Aorta (tissue), 5 donors: ENCODE measurements at places on chromosomes 2 and 18. TPM values are rescaled to one million over a fixed set of nuclear protein-coding genes. Genes with fewer than 3 reads are reported as not detected.

The ZNF397 gene
- total RNA-seq, result 32.8 TPM

The TTC32 gene
- total RNA-seq, result 17.9 TPM

The SCN7A gene
- 3.6 TPM for total RNA-seq

The TMEM37 gene
- total RNA-seq, result 5.2 TPM

The POTEJ gene
- not detected for total RNA-seq

The SATB2 gene
- 14.5 TPM for total RNA-seq

- DNase-seq, result no peak
- H3K4me1 ChIP-seq, result no peaks in the 10 kb centered on the region
- H3K4me3 ChIP-seq, result no peak overlapping the region
- H3K27me3 ChIP-seq, result no peaks in the 10 kb centered on the region
- no peaks in the 10 kb centered on the region for H3K36me3 ChIP-seq
Observed at GRCh38 chr18:22271030-22271429, 101.6 kb downstream of the GATA6 start.

- no peak overlapping the region for H3K27ac ChIP-seq
- no peaks in the 10 kb centered on the region for H3K27me3 ChIP-seq
- no peaks in the 10 kb centered on the region for H3K4me1 ChIP-seq
- no peak overlapping the region for H3K4me3 ChIP-seq
- no peak for DNase-seq
Observed at GRCh38 chr18:14074187-14074586, 58.0 kb downstream of the ZNF519 start.

DNA sequence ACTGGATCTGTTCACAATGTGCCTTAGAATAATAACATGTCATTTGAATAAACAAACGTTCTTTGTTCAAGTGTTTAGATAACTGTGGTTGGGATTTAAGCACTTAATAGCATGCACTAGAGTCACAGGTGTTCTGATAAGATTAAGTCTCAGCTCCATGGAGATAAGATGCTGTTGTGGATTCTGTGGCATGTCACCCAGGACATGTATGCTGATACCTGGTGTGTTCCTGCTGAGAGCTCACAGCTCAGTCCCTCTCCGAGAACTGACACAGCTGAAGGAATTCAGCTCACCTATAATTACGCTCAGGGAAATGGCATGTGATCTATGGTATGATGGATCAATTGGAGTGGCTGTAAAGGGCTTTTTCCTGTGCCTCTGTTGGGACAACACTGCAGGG is 75.4 kb upstream of the ST6GAL2 start:
- no peaks in the 10 kb centered on the region for H3K36me3 ChIP-seq
- DNase-seq, result no peak
- H3K27ac ChIP-seq, result no peak overlapping the region
- H3K4me1 ChIP-seq, result peaks cover 2% of the 10 kb centered on the region

- no peaks in the 10 kb centered on the region for H3K4me1 ChIP-seq
- H3K27ac ChIP-seq, result no peak overlapping the region
- H3K36me3 ChIP-seq, result no peaks in the 10 kb centered on the region
- H3K4me3 ChIP-seq, result no peak overlapping the region
- no peaks in the 10 kb centered on the region for H3K27me3 ChIP-seq
Observed at GRCh38 chr2:241796209-241796608, 12.8 kb upstream of the NEU4 start.

DNA sequence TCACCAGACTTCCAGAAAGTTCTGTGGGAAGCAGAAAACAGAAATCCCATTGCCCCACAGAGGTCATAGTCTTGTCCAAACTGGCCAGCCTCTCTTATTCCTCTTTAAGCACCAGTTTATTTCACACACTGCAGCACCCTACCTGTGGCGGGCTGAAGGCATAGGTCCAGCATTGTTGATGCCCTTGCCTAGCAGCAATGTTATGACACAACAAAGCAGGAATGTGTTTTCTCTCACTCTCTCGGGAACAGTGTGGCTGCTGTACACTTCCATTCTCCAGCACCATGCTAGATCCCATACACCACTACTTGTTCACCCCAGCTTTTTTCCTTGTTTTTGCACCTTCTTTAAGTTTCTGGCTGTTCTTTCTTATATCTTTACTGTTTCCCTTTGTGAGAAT is 181.6 kb downstream of the DNAH6 start:
- no peak overlapping the region for H3K27ac ChIP-seq
- H3K4me3 ChIP-seq, result no peak overlapping the region
- no peaks in the 10 kb centered on the region for H3K27me3 ChIP-seq
- DNase-seq, result no peak

DNA sequence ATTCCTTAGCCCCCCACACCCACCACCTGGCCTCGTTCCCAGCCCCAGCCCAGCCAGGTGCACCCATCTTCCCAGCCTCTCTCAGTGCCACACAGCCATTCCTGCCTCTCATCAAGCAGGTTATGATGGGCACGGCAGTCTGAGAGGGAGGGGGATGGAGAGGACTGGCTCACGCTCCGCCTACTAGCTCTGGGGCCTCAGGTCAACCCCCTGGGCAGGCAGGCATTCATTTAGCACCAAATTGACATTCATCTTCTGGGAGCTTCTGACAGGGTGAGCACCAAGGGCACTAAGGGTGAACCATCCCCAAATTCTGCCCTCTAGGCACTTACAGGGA is 66.2 kb upstream of the FOSL2 start:
- no peak overlapping the region for H3K4me3 ChIP-seq
- H3K36me3 ChIP-seq, result no peaks in the 10 kb centered on the region
- H3K27ac ChIP-seq, result no peak overlapping the region
- DNase-seq, result no peak

DNA sequence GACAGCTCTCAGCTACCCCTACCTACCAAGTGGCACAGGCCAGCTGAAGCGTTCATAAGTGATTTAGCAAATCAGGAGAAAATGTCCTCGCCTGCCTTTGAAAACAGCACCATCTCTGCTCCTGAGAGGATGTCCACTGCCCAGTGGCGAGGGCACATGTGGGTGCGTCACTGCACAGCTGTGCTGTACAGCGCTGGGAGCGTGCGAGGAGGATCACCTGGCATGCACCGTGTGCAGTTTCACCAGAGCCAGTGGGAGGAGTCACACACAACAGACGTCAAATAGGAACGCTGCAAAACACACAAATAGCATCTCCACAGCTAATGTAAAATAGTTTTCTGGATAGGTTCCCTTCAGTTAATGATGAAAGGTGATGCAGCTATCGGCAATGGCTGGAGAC is 154.1 kb downstream of the HDAC4 start:
- no peaks in the 10 kb centered on the region for H3K36me3 ChIP-seq
- H3K27ac ChIP-seq, result no peak overlapping the region
- no peak for DNase-seq

GRCh38 chr18:650428-650858 is 7.0 kb upstream of the TYMS start:
- H3K4me3 ChIP-seq, result no peak overlapping the region
- DNase-seq, result no peak
- no peaks in the 10 kb centered on the region for H3K36me3 ChIP-seq
- no peaks in the 10 kb centered on the region for H3K4me1 ChIP-seq
- H3K27me3 ChIP-seq, result peaks cover 2% of the 10 kb centered on the region

DNA sequence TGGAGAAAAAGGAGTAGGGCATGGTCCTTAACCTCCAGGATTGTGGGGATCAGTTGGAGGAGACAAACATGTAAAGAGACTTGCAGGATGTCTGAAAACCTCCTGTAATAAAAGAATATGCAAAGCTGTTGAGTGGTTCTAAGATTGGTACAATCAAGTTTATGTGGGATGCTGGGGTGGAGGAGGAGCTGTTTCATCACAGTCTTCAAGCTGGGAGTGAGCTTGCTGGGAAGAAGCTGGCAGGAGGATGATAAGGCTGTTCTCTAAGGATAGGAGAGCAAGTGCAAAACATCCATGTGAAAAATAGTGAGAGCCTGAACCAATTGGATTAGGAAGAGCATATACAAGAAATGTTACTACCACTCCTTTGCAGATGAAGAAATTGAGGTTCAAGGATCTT is 161.9 kb upstream of the CRIM1 start:
- no peak for DNase-seq
- no peaks in the 10 kb centered on the region for H3K36me3 ChIP-seq
- no peak overlapping the region for H3K27ac ChIP-seq

DNA sequence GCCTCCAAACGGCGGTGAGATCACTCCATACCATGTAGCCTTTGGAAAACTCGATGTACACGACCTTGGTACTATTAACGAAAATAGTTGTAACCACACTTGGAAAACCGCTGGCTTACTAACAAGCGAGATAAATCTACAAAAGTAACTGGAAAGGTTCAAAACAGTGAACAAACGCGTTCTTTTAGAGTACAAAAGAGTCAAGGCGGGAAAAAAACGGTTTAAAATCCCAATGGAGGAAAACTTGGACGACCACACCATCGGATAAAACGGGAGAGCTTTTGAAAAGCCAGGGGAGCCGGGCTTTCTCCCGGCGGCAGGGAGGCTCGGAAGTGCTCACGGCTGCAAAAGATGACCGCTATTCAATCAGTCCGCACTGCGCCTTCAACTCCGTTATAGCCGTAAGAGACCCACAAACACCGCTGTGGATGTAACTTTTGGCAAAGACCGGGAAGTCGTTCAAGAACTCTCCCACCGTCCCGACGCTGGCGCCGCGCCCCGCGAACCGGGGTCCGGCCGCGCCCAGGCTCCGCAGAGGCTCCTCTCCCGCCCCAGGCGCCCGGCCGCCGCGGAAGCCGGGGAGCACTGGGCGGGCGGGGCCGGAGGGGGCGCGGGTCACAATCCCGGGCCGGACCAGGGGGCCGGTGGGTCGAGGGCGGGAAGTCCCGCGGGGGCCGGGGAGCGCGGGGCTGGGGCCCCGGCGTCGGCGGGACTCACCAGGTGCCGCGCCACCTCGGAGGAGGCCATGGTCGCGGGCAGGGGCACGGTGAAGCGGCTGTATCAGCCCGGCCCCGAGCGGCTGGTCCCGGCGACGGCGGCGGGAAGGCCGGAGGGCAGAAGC is 465 bp downstream of the SEPTIN10 start:
- peak overlapping the region; percentile 92 for H3K27ac ChIP-seq
- peak; percentile 79 for DNase-seq
- H3K27me3 ChIP-seq, result no peaks in the 10 kb centered on the region
- peaks cover 7% of the 10 kb centered on the region for H3K4me1 ChIP-seq
- peak overlapping the region; percentile 97 for H3K4me3 ChIP-seq

DNA sequence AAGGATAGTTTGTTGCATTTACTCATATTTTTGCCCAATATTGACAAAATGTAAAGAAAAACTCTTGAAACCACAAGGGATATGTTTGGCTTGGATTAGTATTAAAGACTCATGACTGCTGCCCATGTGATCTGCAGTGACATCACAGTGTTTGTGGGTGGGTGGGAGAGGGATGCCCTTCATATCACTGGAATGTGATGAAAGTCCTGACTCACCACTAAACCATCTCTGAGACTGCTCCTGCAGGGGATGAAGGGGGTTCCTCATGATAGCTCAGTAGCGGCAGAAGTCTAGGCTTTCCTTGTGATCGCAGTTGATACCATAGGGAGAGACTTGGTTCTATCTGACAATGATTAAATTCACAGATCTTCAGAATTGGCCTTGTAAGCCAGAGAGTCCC is 451.2 kb downstream of the CNTNAP5 start:
- H3K4me3 ChIP-seq, result no peak overlapping the region
- no peaks in the 10 kb centered on the region for H3K27me3 ChIP-seq
- no peak overlapping the region for H3K27ac ChIP-seq
- no peaks in the 10 kb centered on the region for H3K36me3 ChIP-seq

DNA sequence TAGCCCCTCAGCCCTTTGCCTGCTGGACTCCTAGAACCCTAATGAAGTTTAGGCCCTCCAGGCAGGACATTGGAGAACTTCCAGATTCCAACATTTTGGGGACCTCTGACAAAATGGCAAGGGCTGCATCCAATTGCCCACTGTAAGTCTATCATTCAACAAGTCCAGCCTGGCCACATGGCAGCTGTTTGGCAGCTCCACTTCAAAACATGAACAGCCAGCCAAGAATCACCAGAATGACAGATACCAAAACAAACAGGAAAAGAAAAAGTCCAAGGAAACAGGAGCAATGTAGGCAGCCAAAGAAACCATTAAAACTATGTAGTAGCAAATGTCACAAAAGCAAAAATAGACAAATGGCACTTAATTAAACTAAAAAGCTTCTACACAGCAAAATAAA is 25.5 kb downstream of the SLC4A5 start:
- H3K36me3 ChIP-seq, result no peaks in the 10 kb centered on the region
- H3K27ac ChIP-seq, result no peak overlapping the region
- H3K4me3 ChIP-seq, result no peak overlapping the region
- no peak for DNase-seq

DNA sequence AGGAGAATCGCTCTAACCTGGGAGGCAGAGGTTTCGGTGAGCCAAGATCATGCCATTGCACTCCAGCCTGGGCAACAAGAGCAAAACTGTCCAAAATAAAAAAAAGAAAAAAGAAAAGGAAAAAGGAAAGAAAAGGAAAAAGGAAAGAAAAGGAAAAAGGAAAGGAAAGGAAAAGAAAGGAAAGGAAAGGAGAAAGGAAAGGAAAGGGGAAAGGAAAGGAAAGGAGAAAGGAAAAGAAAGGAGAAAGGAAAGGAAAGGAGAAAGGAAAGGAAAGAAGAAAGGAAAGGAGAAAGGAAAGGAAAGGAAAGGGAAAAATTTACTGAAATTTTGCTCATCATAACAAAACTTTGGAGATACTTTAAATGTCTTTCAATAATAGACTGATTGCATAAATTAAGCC is 391.3 kb upstream of the GYPC start:
- H3K27me3 ChIP-seq, result no peaks in the 10 kb centered on the region
- no peak overlapping the region for H3K4me3 ChIP-seq
- no peaks in the 10 kb centered on the region for H3K4me1 ChIP-seq
- no peaks in the 10 kb centered on the region for H3K36me3 ChIP-seq

GRCh38 chr18:31498574-31499524 is 872 bp downstream of the DSG2 start:
- H3K4me1 ChIP-seq, result no peaks in the 10 kb centered on the region
- H3K27me3 ChIP-seq, result no peaks in the 10 kb centered on the region
- no peak overlapping the region for H3K27ac ChIP-seq
- no peaks in the 10 kb centered on the region for H3K36me3 ChIP-seq

GRCh38 chr18:7746106-7746505 is 179.0 kb downstream of the PTPRM start:
- no peak overlapping the region for H3K27ac ChIP-seq
- no peak for DNase-seq
- H3K4me1 ChIP-seq, result no peaks in the 10 kb centered on the region
- no peak overlapping the region for H3K4me3 ChIP-seq

GRCh38 chr2:177090967-177091366 is 121.6 kb upstream of the HNRNPA3 start:
- H3K4me3 ChIP-seq, result no peak overlapping the region
- no peak for DNase-seq
- H3K36me3 ChIP-seq, result no peaks in the 10 kb centered on the region
- no peaks in the 10 kb centered on the region for H3K4me1 ChIP-seq
